Myocyte (in vitro differentiated cells): ENCODE measurements at places on chromosomes 3 and 15.
A peak's percentile ranks its signal among the peaks of the same experiment; 100 is the strongest.

- DNase-seq = peak; percentile 29
Observed at GRCh38 chr15:58387130-58387529, 44.7 kb upstream of the LIPC start.

GRCh38 chr3:187550446-187550845 lies 119.7 kb downstream of the SST start:
- no peak for DNase-seq

- no peak for DNase-seq
Observed at GRCh38 chr3:186380622-186381380, 18.8 kb upstream of the DGKG start.

GRCh38 chr3:61618871-61619270 lies 57.5 kb downstream of the PTPRG start:
- DNase-seq = no peak

DNA sequence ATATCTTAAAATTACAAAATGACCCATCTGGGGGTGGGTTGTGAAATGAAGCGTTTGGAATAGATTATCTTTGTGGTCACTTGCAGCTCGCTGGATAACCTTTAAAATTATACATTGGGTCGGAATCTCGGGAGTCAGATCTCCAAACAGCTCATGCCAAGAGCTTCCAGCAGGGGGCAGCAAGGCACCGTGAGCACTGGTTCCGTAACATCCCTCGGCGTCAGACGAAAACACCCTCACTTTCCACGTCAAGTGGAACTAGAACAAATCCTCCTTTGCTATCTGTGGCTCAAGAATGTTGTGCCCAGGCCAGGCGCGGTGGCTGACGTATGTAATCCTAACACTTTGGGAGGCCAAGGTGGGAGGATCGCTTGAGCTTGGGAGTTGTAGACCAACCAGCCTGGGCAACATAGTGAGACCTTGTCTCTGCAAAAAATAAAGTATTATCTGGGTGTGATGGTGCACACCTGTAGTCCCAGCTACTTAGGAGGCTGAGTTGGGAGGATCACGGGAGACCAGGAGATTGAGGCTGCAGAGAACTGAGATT lies 31.1 kb downstream of the UMPS start:
- DNase-seq = peak; percentile 90

- DNase-seq = no peak
Observed at GRCh38 chr3:146241523-146242240, 9.2 kb downstream of the PLSCR4 start.

- no peak for DNase-seq
Observed at GRCh38 chr3:50534681-50535330, 31.4 kb upstream of the CACNA2D2 start.

DNA sequence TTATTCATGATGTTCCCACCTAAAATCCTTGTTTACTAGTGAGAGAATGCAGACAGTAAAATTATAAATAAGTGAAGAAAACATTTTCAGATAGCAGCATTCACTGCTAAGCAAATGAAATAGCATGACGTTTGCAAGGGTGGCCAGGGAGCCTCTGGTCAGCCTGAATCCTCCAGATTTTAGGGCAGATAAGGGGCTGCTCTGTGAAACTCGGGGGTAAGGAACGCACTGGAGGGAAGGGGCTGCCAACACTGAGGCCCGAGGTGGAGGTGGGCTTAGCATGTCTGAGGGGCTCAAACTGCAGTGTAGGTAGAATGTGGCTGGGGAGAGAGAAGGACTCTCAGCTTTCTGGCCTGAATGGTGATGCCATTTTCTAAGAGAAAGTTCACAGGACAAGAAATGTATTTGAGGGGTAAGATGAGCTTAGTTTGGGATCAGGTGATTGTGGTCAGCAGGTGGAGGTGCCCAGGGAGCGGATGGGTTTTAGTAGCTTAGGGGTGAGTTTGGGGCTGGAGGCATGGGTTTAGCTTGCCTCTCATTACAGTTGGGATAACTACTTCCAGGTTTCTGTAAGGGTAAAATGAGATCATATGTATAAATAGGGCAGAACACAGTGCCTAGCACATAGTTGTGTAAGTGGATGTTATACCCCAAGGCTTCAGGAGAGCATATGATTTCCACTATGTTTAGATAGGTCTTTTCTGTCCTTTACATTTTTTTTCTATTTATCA lies 20.5 kb downstream of the GPR171 start:
- DNase-seq = no peak

DNA sequence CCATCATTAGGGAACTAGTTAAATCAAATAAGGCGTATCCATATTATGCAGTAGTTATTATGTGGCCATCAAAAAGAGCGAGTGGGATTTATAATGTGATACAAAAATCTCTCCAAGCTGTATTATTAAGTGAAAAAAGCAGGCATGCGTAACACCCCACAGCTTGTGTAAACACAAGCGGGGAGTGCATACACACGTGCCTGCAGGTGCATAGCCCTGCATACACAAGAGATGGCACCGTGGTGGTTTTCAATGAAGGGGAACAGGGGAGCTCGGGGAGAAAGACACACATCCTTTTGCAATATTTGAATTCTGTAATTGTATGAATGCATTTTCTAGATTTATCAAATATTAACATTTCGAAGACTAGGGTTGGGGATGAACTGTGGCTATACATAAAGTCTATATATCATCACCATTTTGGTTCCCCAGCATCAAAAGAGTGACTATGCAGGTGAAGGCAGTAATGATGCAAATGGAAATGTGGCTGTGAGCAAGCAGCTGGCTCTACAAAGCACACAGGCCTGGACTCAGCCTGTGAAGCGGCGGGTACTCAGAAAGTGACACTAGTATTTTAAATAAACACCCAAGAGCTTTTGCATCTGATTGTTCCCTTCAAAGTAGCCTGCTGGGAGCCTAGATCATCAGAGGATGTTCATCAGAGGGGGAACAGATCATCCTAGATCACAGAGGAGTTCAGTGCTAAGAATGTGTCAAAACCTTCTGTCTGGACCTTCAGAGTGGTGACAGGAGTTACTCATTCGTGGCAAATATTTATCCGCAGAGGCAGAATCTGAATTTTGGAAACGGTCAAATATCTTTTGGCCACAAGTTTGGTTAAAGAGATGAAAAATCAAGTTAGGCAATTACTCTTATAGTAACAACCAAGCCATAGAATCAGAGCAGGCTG lies 9.4 kb upstream of the KIF7 start:
- DNase-seq = peak; percentile 18

DNA sequence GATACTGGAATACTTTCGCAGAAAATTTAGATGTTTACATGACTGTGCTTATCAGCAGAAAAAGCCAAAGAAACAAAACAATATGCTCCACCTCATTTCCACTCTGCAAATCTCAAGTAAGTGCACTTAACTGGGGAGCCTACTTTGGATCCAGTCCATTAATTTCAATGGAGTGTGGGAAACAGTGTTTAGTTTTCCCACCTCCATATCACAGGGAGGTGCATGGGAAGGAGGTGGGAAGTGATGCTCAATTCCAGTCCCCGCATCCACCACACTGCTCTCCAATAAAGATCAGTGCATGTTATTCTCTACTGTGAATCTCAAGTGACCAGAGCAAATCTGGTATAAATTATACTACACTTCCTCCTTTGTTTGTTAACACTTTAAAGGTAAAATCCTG lies 2.9 kb downstream of the NEDD4 start:
- no peak for DNase-seq

GRCh38 chr3:53645754-53646153 lies 151.3 kb downstream of the CACNA1D start:
- no peak for DNase-seq

DNA sequence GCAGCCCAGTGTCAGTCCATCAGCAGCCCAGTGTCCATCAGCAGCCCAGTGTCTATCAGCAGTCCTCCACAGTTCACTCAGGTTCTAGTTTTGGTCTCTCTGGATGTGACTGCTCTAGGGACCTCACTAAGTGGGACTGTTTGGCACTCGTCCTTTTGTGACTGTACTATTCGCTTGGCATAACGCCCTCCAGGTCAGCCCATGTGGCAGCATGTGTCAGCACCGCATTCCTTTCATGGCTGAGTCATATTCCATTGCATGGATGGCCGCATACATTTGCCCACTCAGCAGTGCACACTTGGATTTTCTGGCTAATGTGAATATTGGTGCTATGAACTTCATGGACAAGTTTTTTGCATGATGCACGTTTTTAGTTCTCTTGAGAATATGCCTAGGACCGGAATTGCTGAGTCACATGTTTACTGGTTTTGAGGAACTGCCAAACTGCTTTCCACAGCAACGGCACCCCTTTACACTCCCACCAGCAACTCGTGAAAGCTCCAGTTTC lies 16.4 kb downstream of the CHST13 start:
- DNase-seq = peak; percentile 84

DNA sequence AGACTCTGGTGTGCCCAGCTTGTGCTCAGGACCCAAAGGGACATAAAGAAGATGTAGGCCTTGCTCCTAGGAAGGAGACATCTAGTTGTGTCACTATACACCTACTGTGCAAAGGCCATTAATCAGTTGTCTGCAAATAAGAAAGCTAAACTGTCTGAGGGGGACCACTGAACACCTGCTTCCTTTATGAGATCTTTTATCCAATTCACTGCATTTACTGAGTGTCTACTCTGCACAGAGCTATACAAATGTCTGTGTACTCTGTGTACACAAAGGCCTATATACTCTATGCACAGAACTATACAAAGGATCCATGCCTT lies 124.8 kb downstream of the CTNNB1 start:
- no peak for DNase-seq

GRCh38 chr3:66819993-66820501 lies 178.1 kb upstream of the KBTBD8 start:
- DNase-seq = no peak

GRCh38 chr3:187228740-187229139 lies 31.5 kb downstream of the RTP1 start:
- DNase-seq = no peak

- DNase-seq = no peak
Observed at GRCh38 chr15:36936613-36937012, 163.7 kb downstream of the MEIS2 start.

DNA sequence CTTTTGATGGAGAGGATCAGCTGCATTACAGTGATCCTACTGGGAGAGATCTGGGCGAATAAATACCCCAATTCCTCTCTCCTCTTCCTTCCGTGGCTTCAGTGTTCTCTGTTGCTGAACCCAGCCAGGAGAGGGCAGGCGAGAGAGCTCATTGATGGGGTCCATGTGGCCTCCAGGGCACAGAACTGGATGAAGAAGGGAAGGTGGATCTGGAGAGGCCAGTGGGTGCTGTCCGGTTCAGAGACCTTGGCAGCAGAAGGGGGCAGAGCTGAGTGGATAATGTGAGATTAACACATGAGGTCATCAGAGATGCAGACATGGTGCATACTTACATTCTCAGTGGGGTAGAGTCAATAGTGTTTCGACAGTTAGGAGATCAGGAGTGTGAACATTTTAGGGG lies 193.6 kb downstream of the CLSTN2 start:
- peak; percentile 56 for DNase-seq

DNA sequence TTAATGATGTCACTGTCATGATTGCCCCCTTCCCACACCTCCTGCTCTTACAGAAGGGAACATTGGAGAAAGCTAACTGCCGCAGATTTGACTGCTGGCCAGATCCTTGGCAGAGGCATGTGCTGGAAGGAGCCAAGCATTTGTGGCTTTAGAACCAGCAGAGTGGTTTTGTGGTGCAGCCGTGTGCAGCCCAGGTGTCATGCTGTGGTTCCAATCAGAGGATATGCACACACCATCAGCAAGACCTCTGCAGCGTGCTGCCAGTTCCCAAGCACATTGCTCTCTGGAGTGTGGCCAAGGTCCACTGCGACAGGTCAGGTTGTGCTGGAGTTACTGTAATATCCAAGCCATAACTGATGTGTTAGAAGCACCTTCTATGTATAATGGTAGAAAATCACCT lies 61.6 kb downstream of the OTOL1 start:
- peak; percentile 78 for DNase-seq

- no peak for DNase-seq
Observed at GRCh38 chr3:128588147-128588546, 62.5 kb downstream of the RPN1 start.

- DNase-seq = no peak
Observed at GRCh38 chr3:45909542-45909941, 23.2 kb downstream of the CCR9 start.

DNA sequence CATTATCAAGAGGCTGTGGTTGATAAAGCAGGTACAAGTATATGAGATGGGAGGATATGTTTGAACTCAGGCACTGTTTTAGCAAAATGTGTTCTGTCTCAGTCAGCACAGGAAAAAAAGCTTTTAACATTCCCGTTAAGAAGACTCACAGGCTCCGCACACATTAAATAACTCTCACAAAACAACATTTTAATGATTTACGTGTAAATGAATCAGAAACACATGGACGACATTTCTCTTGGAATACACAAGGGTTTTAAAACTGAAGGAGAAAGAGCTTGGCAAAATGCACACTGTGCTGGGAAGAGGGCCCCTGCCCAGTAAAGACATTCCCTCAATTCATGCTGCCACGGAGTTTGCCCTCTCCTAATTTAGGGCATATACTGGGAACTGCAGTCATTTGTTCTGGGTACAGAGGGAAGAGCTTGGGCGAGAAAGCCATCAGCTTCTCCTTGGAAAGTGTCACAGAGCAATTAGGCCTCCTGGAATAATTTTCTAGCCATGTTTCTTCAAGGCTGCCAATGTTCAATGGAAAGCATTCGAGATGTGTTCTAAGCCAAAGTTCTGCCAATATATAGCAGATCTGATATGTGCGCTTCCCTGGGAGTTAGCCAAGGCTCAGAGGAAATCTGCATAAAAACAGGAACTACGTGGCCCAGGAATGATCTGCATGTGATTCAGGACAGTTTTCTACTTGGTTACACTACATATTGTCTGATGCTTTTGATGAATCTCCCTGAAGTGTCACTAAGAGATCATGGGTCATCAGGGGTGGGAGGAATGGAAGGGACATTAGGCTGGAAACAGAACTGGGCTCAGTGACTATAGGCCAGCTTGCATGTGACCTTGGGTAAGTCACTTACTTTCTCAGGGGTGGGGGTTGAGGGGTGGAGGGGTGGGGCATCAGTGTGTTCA lies 2.2 kb upstream of the MASP1 start:
- DNase-seq = no peak

- DNase-seq = no peak
Observed at GRCh38 chr3:189721873-189722665, 90.9 kb downstream of the TP63 start.

- no peak for DNase-seq
Observed at GRCh38 chr15:81777546-81777945, 268.3 kb downstream of the MEX3B start.

DNA sequence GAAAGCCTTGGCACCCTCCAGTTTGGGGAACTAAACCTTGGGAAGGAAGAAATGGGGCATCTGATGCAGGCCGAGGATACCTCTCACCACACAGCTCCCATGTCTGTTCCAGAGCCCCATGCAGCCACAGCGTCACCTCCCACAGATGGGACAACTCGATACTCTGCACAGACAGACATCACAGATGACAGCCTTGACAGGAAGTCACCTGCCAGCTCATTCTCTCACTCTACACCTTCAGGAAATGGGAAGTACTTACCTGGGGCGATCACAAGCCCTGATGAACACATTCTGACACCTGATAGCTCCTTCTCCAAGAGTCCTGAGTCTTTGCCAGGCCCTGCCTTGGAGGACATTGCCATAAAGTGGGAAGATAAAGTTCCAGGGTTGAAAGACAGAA lies 7.7 kb downstream of the MAP1A start:
- DNase-seq = no peak
